ENCODE measurements at places on chromosomes 2 and 18.
A peak's percentile ranks its signal among the peaks of the same experiment; 100 is the strongest.

DNA sequence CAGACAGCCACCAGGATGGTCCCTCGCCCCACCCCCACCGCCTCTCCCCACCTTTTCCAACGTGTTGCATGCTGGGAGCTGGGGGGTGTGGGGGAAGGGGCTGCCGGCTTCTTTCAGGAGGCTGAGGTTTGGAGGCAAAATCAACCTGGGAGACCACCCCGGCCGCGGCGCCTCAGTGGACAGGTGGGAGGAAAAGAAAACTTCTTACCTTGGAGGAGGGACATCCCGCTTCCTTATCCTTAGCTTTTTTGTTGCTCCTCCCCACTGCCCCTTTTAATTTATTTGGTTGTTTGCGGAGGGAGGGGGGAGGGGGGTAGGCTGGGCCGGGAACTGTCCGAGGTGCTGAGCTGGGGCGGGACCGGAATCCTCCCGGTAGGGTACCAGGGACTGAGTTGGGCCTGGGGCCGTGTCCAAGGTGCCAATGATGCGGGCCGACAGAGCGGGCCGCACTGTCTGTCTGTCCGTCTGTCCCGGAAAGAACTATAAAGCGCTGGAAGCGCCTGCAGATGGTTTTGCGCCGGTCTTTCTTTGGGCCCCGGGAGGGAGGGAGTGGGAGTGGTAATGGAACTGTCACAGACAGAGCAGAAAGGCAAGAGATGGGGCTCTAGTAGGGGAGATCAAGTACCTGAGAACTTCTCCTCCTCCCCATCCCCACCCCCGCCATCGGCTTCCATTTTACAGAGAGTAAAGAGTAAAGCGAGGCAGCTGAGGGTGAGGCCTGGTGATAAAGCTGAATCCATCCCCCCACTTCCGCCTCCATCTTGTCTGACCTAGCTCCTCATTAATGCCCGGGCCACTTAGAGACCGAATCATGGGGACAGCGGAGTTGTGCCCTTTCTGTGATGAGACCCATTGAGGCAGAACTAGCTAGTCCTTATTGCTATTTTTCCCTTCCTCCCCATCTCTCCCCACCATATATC lies 2.4 kb downstream of the CDK5R2 start:
- DNase-seq, result no peak

- peak; percentile 94 for DNase-seq
Observed at GRCh38 chr2:230225486-230225885, at the start of gene SP140. Gene SP140 (plus strand): TSS chr2:230225736. CDS start chr2:230225845, 109 bp downstream.

- no peak for DNase-seq
Observed at GRCh38 chr2:7879483-7879835, 802.4 kb upstream of the ID2 start.

GRCh38 chr2:47724221-47724981 lies 58.5 kb upstream of the MSH6 start:
- DNase-seq, result no peak

DNA sequence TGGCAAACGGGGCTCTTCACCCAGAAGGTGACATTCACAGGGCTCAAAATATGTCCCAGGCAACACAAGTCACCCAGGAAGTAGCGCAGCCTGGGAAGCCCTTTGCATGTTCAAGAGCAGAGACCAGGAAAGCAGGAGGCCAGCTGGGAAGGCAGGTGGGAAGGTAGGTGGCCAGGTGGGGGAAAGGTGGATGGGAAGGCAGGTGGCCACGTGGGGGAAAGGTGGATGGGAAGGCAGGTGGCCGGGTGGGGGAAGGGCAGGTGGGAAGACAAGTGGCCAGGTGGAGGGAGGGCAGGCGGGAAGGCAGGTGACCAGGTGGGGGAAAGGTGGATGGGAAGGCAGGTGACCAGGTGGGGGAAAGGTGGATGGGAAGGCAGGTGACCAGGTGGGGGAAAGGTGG lies 102.7 kb downstream of the ZNF516 start:
- no peak for DNase-seq

DNA sequence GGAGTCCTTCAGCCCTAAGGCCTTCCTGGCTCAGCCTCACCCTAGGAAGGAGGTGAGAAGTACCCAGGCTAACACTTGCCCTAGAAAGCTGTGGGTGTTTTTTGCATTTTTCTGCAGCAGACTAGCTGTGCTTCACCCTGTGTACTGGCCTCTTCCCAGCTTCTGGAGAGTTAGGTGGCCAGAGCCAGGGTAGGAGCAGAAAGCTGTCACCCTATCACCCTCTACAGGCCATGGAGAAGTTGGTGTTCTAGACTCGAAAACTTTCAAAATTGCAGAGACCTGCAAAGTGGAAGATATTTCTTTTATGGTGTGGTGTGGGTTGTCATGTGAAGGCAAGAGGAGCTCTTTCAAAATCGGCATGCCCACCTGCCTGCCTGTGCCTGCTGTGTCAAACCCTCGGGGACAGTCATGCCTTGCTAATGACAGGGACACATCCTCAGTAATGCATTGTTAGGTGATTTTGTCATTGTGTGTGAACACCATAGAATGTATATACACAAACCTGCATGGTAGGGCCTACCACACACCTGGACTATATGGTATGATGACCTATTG lies 29.8 kb downstream of the EHD3 start:
- no peak for DNase-seq

DNA sequence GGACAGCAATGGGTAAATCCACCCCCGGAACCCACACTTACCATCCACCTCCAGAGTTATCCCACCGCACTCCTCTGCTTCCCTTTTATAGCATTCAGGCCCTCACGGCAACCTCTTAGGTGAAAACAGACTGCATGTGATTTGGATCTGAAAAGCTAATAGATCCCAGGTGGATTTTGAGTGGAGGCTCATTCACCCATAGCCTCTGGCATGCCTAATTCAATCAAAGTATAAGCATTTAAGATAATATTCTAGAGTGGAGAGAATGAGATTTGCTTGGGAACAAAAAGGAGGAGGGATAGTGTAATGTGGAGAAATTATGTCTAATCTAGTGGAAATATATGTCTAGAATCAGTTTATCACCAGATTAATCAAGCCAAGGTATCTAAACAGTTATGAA lies 17.1 kb downstream of the SLC14A1 start:
- DNase-seq, result no peak

DNA sequence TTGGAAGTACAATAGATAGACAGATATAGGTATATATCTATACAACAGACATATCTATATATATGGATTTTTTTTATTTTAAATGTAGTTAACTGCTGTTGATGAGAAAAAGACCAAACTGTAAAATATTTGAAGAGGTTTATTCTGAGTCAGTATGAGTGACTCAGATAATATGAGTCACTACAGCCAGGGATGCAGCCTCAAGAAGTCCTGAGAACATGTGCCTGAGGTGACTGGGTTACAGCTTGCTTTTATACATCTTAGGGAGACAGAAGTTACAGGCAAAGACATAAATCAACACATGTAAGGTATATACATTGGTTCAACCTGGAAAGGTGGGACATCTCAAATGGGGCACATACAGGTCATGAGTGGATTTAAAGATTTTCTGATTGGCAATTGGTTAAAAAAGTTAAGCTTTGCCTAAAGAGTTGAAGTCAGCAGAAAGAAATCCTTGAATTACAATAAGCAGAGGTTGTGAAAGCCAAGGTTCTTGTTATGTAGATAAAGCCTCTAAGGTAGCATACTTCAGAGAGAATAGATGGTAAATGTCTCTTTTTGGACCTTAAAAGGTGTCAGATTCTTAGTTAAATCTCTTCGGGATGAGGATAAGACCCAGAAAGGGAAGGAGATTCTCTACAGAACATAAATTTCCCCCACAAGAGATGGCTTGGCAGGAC lies 149.9 kb downstream of the RBM43 start:
- peak; percentile 21 for DNase-seq

DNA sequence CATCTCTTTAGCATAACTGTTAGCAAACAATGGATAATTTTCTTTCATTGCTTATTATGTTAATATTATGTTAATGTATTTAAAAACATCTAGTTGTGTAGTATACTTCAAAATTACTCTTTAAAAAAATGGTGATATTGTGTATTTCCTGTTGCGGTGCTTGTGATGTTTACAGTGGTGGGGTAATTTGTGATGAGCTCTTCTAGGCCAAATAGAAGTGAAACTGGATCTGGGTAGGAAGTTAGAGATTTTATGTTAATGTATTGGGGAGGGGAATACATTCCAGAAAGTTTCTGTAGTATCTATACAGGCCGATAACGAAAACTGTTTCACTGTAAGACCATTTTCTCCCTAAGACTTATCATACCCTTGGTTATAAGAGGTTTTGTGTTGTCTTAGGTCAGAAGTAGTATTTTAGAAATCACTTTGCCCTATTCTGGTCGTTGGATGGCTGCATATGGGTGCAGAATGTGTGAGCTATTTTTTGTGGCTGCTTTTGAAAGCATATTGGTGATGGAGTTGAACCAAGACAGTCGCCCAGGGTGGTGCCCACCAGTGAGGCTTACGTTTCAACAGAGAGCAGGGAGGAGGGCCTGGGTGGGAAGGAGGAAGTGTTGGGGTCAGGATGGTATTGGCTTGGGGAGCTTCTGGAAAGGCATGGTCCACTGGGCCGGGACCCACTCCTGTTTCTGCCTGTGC lies 5.8 kb downstream of the TSHZ1 start:
- no peak for DNase-seq

- no peak for DNase-seq
Observed at GRCh38 chr2:171592036-171592555, 69.8 kb downstream of the CYBRD1 start.

- peak; percentile 64 for DNase-seq
Observed at GRCh38 chr2:70946832-70947442, 11.2 kb downstream of the ATP6V1B1 start.

- no peak for DNase-seq
Observed at GRCh38 chr2:237269138-237269875, 144.7 kb downstream of the COL6A3 start.

DNA sequence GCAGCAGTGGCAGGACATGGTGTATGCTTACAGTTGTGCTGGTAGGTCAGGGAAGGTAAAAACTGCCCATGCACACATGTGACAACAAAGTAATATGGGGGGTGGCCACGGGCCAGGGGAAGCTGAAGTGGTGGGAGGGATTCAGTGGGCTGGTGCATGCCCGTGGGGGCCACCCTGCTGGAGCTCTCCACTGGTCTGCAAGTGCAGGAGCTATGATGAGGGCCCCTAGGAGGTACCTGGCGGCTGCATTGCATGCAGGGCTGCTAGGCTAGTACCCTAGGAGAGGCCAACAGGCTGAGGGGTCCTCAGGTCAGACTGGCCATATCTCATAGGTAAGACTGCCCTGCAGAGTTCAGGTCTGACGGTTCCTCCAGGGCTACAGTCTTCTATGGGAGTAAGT lies 265.9 kb downstream of the NUP35 start:
- DNase-seq, result no peak

- no peak for DNase-seq
Observed at GRCh38 chr2:129847043-129847442, 132.4 kb upstream of the RAB6C start.

GRCh38 chr2:33008716-33009115 lies 62.0 kb downstream of the LTBP1 start:
- DNase-seq, result no peak

DNA sequence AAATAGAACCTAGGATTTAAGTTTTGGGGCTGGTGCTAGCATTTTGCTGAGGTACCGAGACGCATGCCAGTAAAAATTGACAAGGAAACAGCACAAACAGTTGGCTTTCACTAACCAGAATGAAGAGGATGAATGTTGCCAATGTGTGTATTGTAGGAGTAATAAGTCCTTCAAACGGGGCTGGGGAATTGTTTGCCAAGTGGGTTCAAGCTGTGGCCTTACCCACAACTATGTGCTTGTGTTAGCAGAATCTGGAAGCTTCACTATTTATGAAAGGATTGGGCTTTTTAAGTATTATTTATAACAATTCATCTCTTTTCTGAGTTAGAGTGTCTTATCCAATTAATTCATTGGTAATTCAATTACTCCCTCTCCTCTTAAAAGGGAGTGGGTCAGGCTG lies 15.0 kb upstream of the KIF5C start:
- DNase-seq, result no peak

GRCh38 chr2:167140330-167140729 lies 252.1 kb downstream of the XIRP2 start:
- no peak for DNase-seq

GRCh38 chr18:63850020-63850419 lies 37.5 kb upstream of the SERPINB2 start:
- peak; percentile 31 for DNase-seq

- no peak for DNase-seq
Observed at GRCh38 chr2:227701556-227701955, 16.3 kb downstream of the SLC19A3 start.

GRCh38 chr2:14557916-14558315 lies 74.6 kb upstream of the LRATD1 start:
- DNase-seq, result no peak

DNA sequence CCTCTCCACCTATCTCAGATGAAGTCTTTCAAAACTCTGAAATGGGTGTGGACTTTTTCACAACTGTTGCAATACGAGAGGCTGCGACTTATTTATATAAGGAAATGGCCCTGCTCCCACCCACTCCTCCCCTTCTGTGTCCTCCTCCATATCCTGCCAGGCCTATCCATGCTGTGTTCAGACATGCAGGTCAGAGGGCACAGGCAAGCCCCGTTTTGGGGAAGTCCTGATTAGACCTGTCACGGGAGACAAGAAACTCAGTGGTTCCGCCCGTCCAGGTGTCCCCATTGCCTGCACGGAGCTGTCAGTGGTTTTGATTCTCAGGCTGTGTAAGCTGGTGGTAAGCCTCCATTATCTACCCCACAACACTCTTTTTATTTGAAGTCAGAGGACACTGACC lies 99.6 kb upstream of the MGAT5 start:
- DNase-seq, result no peak

Measured in activated CD4-positive, alpha-beta T cell treated with anti-CD3 and anti-CD28 coated beads, Interleukin-10, Interleukin-2, amounts not matched to agents 100 ng/mL and 50 ng/mL, durations not matched to agents 16 hours and 8 hours (primary cell).